ENCODE measurements at places on chromosomes 12 and 14.

DNA sequence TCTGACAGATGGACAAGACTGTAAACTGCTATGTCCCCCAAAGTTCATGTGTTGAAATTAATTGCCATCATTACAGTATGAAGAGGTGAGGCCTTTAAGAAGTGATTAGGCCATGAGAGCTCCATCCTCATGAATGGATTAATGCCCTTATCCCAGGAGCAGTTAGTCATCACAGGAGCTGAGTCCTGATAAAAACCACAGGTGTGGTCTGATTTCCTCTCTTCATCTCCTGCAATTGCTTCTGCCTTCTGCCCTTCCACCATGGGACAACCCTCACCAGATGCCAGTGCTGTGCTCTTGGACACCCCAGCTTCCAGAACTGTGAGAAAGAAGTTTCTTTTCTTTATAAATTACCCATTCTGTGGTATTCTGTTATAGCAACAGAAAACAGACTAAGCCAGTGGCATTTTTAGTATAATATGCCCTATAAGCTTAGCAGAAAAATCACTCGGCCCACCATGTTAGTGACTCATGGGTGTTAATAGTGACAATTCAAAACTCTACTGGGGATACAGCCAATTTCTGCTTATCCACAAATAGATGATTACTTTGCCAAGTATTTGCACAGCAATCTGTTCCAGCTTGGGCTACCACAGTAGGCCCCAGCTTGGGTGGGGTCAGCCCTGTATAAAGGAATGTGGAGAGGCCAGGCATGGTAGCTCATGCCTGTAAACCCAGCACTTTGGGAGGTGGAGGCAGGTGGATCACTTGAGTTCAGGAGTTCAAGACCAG is 129.0 kb upstream of the BCL2L14 start:
- DNase-seq: peak; percentile 81

GRCh38 chr12:131260954-131261353 is 307.2 kb downstream of the ADGRD1 start:
- DNase-seq: no peak

DNA sequence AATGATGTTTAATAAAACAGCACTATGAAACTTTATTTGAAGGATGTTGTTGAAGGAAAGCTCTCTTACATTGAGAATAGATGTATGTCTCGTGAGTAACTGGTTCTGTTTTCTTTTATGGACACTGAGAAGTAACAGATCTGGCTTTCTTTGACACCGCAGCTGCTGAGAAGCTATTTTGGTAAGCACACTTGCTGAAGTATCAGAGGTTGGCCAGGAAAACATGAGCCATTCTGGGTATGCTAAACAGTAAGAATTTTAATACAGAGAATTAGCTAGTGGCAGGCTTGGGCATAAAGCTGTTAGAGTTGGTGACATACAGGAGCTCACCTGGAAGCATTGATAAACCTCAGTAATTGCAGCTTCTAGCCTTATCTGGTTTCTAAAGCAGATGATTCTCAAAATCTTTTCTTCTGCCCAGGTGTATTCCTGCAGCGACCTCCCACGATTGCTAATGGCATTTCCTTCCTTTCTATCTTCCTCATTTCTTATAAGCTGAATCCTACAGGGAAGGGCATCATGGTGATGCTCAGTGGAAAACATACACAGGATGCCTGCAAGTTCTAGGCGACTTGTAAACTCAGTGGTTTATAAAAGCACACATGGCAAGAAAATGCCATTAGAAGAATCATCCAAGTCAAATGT is 291.6 kb upstream of the SLC16A7 start:
- no peak for DNase-seq

GRCh38 chr12:22043943-22044342 is 2.1 kb upstream of the CMAS start:
- DNase-seq: no peak

GRCh38 chr12:69196302-69197288 is 42.8 kb upstream of the CPSF6 start:
- DNase-seq: no peak

- no peak for DNase-seq
These were observed 56.1 kb downstream of the SLC17A8 start for GRCh38 chr12:100413001-100413400.

GRCh38 chr14:96364962-96365361 is 1.6 kb downstream of the GSKIP start:
- no peak for DNase-seq

DNA sequence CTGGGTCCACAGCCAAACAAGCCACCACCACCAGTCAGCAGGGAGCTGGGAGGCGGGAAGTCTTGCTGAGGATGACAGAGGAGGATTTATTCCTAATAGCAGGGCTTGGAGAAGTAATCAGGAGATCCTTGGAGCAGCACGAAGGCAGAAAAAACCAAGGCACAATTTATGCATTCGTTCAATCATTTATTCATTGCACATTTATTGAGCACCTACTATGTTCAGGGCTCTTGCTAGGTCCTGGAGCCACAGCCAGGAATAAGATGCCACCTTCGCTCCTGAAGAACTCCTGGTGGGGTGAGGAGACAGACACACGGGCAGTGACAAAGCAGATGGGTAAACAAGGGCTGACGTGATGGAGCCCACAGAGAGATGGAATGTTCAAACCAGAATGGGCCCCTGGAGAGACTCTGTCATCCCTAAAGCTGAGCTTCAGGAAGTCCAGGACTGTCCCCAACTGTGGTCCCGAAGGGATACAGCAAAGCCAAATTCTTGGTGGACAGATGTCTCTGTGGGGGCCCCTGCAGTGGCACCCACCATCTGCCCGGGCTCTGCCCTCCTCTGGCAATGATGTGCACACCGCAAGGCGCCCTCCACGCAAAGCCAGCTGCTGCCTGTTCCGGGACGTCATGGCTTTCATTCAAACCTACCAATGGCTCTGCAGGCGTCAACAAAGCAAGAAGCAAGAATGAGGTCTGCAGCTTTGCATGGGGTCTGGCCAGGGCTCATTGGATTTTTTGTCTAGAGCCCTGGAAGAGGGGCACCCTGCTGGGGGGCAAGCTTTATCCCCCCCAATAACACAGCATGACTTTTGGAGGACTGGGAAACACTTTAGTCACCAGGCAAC is 3.0 kb upstream of the TESC start:
- DNase-seq: no peak

GRCh38 chr12:2338991-2339431 is 286.2 kb downstream of the CACNA1C start:
- no peak for DNase-seq

GRCh38 chr14:104150136-104151025 is 12.0 kb downstream of the KIF26A start:
- no peak for DNase-seq

DNA sequence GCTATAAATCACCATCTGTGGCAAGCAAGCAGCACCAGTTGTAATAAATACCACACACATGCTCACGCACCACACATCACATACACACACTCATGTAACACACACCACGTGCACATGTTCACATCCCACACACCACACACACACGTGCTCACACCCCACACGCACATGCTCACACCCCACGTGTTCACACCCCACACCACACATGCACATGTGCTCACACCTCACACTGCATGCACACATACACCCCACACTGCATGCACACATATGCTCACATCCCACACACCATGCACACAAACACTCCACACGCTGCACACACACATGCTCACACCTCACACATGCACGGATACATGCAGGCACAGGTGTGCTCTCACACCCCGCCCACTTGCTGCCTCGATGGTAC is 22.9 kb upstream of the ANKLE2 start:
- no peak for DNase-seq

- DNase-seq: no peak
These were observed 17.4 kb upstream of the GALNT16 start for GRCh38 chr14:69242311-69243224.

GRCh38 chr12:823028-823698 is 70.8 kb downstream of the WNK1 start:
- DNase-seq: no peak

- no peak for DNase-seq
These were observed 48.1 kb downstream of the TPCN1 start for GRCh38 chr12:113269257-113269943.

GRCh38 chr12:9027161-9028059 is 38.1 kb downstream of the KLRG1 start:
- no peak for DNase-seq

- no peak for DNase-seq
These were observed 21.6 kb downstream of the PRKCH start for GRCh38 chr14:61342932-61343331.

GRCh38 chr12:31369712-31370521 is 44.0 kb upstream of the SINHCAF start:
- no peak for DNase-seq

DNA sequence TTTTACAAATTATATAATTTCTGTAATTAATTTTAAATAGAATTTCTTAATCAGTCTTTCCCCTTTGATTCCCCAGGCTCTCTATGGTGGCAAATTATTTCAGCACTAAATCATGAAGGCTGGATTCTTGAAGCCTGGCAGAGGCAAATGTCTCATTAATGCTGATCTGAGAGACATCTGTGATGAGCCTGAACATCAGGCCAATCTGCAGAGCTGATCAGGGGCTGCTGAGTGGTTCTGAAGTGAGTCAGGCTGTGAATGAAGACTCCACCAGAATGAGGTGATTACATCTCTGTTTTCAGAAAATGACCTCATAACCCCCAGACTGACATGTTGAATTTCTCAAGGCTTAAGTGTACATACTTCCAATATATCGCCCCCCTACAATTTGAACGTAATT is 124.2 kb upstream of the MIS18BP1 start:
- no peak for DNase-seq

- no peak for DNase-seq
These were observed 2.1 kb downstream of the WNK1 start for GRCh38 chr12:754473-754820.

DNA sequence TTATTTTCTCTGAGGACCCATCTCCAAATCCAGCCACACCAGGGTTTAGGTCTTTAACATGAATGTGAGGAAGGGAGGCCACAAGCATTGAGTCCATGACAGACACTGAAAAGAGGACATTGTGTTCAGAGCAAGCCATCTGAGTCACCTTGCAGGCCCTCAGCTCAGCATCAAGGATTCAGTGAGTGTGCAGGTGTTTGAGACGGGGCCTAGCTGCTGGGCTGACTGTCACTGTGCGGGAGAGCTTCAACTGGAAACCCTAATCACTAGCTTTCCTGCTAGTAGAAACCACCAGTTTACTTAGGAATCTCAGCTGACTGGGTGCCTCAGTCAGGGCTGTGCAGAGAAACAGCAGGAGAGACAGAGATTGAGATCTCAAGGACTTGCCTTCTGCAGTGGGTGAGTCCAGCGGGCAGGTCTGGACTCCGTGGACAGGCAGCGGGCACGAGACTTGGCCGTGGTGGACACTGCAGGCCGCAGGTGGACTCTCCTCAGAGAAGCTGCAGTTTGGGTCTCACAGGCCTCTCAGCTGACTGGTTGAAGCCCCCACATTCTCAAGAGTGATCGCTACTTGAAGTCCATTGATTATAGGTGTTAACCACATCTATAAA is 86.1 kb upstream of the DYNC1H1 start:
- DNase-seq: no peak

- no peak for DNase-seq
These were observed 36.0 kb upstream of the SNX6 start for GRCh38 chr14:34665785-34666435.

- DNase-seq: no peak
These were observed 155.6 kb upstream of the LMNTD1 start for GRCh38 chr12:25708661-25709060.

- DNase-seq: no peak
These were observed 243.4 kb downstream of the RBM19 start for GRCh38 chr12:113722747-113723146.

GRCh38 chr12:25254271-25254880 is 3.6 kb upstream of the KRAS start:
- no peak for DNase-seq

GRCh38 chr12:103178366-103179080 is 221.0 kb downstream of the ASCL1 start:
- DNase-seq: no peak

DNA sequence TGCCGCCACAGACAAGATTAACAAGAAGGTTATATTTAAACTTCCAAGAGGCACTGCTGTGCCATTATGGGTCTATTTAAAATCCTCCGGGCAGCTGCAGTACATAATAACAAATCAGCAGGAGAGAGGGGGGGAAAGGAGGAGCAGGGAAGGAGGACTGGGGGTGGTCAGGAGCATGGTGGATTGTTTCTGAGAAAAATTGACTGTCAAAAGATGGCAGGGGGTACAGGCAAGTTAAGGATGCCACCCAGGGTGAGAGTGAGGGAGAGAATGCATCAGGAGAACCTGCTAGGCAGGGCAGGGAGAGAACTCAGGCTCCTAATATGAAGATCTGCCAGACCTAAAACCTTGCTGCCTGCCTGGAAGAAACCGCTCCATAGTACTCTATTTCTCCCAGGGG is 181.8 kb downstream of the GRIN2B start:
- DNase-seq: no peak

DNA sequence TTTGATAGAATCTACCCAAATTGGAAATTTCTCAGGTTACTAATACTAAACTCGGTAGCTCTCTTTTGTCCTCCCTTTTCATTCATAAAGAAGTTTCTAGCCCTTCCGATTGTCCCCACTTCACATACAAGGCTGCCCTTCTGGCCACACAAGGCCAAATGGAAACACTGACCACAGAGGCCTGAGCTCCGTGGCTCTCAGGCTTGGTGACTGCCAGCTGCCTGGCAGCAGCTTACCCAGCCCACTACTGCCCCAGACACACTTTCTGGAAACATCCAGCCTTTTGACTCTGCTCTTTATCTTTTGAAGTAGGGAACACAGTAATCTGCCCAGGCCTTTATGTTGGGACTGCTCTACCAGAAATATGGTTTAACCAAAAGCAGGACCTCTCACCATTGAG is 167.2 kb downstream of the GCH1 start:
- no peak for DNase-seq

DNA sequence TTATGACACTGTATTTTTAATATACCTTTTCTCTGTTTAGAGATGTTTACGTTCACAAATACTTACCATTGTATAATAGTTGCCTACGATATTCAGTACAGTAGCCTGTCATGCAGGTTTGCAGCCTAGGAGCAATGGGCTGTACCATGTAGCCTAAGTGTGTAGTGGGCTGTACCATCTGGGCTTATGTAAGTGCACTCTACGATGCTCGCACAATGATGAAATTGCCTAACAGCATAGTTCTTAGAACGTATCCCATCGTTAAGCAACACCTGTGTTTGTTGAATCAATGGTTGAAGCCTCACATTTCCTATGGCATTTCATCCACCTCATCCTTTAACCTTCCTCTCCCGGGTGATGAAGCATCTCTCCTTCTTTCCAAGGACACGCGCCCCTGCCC is 12.5 kb upstream of the EML1 start:
- no peak for DNase-seq

GRCh38 chr14:102371361-102371760 is 8.6 kb downstream of the TECPR2 start:
- no peak for DNase-seq

- no peak for DNase-seq
These were observed 1.6 kb downstream of the YARS2 start for GRCh38 chr12:32754111-32754510.

- DNase-seq: no peak
These were observed 28.0 kb downstream of the RCOR1 start for GRCh38 chr14:102620413-102620812.

GRCh38 chr12:45273717-45274271 is 57.9 kb downstream of the ANO6 start:
- DNase-seq: no peak

All from esophagus muscularis mucosa (tissue), 4 donors.